Stimulated activated CD4-positive, alpha-beta T cell treated with anti-CD3 and anti-CD28 coated beads, Interleukin-12 subunit alpha, Interleukin-12 subunit beta, amount 100 ng/mL, for 24 hours (primary cell): ENCODE measurements at places on chromosomes 3 and 15.

DNA sequence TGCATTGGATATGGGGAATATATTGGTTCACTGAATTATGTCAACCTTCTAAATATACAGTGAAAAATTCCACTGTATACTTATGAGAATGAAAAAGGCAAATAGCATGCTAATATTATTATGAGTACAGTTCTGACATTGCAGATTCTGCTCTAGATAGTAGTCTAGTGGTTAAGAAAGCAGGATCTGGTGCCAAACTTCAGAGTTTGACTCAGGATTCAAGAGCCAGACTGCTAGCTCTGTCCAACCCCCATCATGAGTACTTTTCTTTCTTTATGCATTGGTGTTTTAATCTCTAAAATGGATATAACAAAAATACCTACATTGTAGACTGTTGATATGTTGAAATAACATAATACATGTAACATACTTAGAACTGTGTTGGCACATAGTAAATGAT, 57.3 kb upstream of the PLSCR4 start:
- no peak for DNase-seq

DNA sequence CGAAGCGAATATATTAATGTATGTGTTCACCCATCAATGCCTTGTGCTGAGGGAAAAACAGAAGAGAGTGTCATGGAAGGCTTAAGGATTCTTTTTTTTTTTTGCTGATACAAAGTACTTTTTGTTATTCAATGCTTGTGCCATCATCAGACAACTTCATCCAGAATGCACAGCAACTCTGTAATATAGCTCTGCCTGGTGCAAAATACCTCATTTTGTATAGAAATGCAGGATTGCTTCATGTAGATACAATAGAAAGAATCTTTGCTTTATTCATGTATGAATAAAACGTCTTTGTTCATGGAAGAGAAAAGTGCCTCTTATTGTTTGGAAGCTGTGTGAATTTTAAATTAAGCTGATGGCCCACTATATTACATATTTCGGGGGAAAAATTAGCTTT, 62.9 kb downstream of the SH3GL3 start:
- no peak for DNase-seq

DNA sequence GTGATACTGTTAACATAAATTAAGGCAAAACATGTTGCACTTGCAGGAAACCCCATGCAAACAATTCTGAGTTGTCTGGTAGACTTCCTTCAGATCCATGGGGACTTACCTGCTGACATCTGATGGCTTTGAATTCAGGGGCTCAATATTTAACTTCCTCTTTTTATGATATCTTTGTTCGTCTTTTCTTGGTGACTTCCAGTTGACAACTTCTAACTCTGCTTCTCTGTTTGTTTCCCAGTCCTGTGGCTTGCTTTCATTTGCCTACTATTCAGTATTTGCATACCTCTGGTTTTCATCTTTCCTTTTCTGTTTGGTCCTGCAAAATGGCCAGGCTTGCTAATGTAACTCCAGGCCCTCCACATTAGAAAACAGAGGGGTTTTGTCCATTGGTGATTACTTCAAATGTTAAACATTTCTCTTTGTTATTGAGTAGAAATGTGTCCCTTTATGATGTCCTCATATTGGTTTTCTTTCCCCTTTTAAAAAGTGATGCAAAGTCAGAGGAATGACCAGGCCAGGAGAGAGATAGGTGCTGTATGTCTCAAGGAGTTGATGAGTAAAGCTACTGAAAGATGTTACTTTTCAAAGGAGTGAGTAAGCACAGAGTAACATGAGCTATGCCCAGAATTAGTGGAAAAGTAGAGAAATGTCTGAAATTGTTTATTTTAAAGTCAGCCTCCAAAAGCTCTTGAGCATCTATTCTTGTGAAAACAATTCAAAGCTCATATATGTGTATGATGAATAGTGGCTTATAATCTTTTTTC, 335.9 kb downstream of the LPP start:
- no peak for DNase-seq

DNA sequence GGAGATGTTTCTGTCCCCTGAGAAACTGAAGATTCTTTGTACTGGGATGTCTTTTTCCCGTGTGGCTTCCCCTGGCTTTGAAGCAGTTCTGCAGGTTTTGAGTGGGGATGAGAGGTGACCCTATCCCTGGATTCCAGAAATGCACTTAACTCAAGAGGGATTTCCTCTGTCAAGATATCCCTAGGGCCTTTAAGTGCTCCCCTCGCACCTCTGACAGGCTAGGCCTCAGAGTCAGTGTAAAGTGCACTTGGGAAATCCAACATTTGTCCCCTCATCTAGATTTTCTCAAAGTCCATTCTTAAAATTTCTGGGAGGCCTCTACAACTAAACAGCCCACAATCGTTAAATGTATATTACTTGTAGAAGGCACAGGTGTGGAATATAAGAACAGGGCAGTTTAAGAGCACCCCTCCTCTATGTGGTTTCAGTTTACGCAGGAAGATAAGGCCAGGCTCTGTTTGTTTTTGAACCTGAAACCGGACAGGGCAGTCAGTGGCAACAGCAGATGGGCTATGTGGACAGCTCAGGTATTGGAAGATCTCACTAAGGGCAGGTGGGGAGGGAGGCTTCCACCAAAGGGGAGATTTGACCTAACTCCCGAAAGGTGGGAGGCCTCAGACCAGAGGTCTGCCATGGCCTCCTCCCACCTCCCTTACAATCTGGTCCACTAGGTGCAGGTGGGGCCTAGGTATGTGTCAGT, 4.8 kb downstream of the C3orf52 start:
- no peak for DNase-seq

DNA sequence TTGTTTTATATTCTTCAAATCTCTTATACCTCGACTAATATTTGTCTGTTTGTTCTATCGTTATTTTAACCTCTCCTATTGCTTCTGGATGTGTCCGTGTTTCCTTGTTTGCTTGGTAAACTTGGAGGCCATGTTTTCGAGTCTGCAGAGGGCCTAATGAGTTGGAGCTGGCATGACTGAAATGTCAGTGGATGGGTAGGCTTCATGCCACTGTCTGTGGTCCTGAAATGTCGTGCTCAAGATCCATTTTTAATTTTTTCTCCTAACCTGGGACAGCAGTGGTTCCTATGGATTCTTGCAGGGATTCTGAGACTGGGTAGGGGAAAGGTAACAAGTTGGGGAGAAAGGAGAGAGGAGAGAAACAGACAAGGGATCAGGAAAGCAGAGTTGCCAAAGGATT, 18.8 kb upstream of the GASK1A start:
- DNase-seq = no peak

DNA sequence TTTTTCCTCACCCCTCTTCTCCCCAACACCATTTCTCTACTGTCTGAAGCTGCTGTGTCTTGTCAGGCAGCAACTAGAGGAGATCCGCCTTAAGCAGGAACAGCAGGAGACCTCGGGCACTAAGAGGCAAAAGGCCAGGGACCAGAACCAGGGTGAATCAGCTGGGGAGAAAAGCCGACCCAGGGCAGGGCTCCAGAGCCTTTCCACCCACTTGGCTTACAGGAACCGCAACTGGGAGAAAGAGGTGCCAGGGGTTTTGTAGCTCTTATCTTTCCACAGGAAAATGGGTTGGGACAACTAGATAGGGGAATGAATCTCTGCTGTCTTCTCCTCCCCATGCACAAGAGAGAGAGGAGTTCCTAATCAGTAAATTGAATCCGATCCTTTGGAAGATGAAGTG, 3.0 kb upstream of the NGRN start:
- no peak for DNase-seq

DNA sequence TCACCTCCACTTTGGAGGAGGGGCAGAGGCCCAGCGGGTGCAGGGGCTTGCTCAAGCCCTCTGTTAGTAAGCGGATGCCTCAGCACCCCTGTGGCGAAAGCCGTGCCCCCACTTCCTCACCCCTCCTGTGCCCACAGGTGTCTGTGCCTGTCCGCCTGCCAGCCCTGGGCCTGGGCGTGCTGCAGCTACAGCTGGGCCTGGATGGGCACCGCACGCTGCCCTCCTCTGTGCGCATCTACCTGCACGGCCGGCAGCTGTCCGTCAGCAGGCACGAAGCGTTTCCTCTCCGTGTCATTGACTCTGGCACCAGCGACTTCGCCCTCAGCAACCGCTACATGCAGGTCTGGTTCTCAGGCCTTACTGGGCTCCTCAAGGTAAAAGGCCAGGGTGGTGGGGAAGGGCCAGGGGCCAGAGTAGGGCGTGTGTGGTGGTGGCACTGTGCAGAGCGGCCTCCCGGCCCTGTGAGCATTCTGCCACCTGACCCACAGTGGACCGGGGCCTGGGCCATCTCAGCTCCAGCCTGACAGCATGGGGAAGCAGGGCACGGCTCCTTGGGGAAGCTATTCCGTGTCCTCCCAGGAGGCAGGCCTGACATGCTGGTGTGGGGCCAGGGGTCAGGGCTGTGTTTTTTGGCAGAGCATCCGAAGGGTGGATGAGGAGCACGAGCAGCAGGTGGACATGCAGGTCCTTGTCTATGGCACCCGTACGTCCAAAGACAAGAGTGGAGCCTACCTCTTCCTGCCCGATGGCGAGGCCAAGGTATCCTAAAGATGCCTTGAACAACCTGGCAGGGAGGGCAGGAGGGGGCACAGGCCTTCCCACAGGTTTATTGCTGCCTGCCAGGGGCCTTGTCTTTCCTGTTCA, 9.0 kb downstream of the MAN2A2 start:
- no peak for DNase-seq
